Left lung (tissue), 14 donors: ENCODE measurements at places on chromosomes 6 and 20. TPM values are rescaled to one million over a fixed set of nuclear protein-coding genes. Genes with fewer than 3 reads are reported as not detected.

Gene SEMG1
- total RNA-seq: not detected

GRCh38 chr6:90583179-90583835 is 3.6 kb downstream of the MAP3K7 start:
- H3K27me3 ChIP-seq: no peaks in the 10 kb centered on the region
- no peak overlapping the region for H3K27ac ChIP-seq
- H3K4me1 ChIP-seq: peaks cover 44% of the 10 kb centered on the region
- no peak for DNase-seq

DNA sequence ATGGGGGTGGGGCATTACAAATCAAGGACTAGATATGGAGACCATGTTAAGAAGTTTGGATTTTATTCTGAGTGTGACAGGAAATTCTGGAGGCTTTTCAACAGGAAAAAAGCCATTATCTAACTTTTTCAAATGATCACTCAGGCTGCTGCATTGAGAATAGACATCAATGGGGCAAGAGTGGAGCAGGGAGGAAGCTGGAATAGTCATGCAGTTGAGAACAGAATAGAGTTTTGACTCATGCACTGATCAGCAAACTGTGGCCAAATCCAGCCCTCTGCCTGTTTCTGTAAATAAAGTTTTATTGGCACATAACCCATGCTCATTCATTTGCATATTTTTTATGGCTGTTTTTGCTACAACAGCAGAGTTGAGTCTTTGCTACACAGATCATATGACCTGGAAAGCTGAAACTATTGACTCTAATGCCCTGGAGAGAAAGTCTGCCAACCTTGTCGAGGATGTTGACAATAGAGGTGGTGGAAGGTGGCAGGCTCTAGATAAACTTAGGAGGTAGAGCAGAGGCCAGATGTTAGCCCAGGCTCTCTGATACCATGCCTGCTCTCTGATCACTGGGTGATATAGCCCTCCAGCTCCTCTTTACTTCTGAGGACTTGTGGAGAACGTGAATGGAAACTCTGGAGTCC is 441.8 kb downstream of the PTPRT start:
- DNase-seq: no peak
- H3K4me3 ChIP-seq: no peak overlapping the region
- H3K27me3 ChIP-seq: no peaks in the 10 kb centered on the region
- H3K36me3 ChIP-seq: no peaks in the 10 kb centered on the region
- no peak overlapping the region for H3K27ac ChIP-seq

GRCh38 chr6:144314562-144314961 is 29.4 kb downstream of the UTRN start:
- peak overlapping the region; percentile 51 for H3K27ac ChIP-seq
- no peaks in the 10 kb centered on the region for H3K27me3 ChIP-seq
- no peaks in the 10 kb centered on the region for H3K36me3 ChIP-seq
- DNase-seq: no peak
- peaks cover 72% of the 10 kb centered on the region for H3K4me1 ChIP-seq

Gene GJA10
- not detected for total RNA-seq
